ENCODE measurements at places on chromosomes 1 and 21.

DNA sequence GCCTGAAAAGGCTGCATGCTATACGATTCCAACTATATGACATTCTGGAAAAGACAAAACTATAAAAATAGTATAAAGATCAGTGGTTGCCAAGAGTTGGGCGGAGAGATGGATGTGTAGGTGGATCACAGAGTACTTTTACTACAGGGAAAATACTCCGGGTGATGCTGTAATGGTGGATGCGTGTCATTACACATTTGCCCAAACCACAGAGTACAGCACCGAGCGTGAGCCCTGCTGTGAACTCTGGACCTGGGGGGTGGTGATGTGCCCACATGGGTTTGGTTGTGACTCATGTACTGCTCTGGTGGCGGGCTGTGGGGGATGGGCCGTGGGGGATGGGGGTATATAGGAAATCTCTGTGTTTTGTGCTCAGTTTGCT, 162.7 kb upstream of the COL6A1 start:
- DNase-seq: peak; percentile 72

GRCh38 chr1:213201380-213202155, 150.5 kb downstream of the RPS6KC1 start:
- no peak for DNase-seq

GRCh38 chr1:201730611-201731010, 98.3 kb upstream of the IPO9 start:
- no peak for DNase-seq

DNA sequence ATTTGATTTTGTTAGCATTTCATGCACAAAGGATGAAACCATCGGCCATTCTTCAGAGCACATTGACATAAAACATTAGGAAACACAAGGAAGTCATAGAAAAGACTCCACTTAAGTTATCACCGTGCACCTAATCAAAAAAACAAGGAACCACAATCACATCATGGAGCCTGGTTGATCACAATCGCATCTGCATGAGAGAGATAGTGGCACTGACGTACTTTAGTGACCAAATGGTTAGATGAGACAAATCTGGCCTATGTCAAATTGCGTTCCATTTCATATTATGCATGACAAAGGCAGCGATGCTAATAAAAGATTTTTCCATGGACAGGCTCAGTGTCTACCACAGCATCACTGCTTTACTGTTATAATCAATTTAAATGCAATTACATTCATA, 571.8 kb upstream of the ADGRL2 start:
- no peak for DNase-seq

- DNase-seq: peak; percentile 37
These were observed 16.4 kb upstream of the CGN start for GRCh38 chr1:151494741-151495281.

- DNase-seq: no peak
These were observed 51.2 kb downstream of the TENT5C start for GRCh38 chr1:117657031-117657430.
